Right renal pelvis (tissue), 4 donors: ENCODE measurements at places on chromosomes 4 and X.

- no peak for DNase-seq
These were observed 48.8 kb downstream of the SPOCK3 start for GRCh38 chr4:167185465-167185864.

- no peak for DNase-seq
These were observed 166.6 kb downstream of the LDB2 start for GRCh38 chr4:16731776-16732380.

GRCh38 chrX:74346088-74346487 is 42.1 kb downstream of the ZCCHC13 start:
- DNase-seq, result no peak

DNA sequence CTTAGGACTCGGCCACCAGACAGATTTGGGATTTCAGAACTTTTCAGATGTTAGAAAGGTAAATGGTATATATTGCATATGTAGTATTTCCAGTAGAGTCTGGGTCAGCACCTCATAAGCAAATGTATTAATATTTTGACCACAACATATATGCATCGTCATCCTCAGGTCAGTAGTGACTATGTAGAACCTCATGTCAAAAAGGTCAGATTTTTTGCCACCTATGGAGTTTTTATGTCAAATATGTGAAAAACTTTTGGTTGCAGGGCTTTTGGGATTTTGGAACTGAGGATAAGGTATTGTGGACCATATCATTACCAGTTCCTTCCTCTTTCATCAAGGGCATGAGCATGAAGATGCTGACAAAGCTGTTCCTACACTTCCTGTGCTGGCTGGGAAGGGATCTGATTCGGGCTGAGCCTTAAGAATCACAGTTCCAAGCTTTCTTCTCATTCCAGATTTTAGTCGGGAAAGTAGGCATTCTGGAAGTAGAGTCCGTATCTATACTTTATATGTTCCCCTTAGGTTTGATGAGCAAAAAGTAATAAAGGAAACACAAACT is 183.0 kb upstream of the PGRMC2 start:
- DNase-seq, result no peak

DNA sequence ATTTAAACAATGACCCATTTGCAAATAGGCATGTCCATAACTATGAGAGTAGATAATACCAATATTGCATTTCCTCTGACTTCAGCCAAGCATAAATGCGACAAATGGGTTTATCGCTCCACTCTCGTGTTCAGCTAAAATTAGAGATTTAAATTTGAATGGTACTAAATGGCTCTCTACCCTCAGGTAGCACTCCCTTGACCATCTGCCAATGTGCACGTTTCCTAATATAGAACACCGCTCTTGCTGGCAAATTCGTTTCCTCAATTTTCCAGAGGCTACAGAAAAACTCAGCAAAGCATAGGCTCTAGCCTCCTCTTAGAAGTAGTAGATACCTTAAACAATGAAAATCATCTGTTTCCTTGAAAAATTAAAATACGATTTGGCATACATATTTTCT is 251.6 kb downstream of the ADGRA3 start:
- no peak for DNase-seq

DNA sequence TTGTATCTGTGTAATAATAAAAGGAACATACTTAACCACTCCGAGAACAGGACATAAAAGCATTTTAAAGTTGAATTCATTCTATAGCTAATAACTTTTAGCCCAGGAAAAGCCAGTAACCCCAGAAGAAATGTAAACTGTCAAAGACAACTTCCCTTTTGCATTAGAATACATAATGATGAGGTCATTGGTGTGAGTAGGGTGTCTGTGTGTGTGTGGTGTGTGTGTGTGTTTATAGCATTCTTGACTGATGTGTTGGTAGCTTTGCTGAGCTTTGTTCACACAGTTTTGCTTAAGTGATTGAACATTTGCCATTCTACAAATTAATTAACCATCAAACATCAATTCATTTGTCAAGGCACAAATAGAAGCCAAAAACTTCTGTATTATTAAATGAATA is 559.6 kb downstream of the ARAP2 start:
- no peak for DNase-seq

DNA sequence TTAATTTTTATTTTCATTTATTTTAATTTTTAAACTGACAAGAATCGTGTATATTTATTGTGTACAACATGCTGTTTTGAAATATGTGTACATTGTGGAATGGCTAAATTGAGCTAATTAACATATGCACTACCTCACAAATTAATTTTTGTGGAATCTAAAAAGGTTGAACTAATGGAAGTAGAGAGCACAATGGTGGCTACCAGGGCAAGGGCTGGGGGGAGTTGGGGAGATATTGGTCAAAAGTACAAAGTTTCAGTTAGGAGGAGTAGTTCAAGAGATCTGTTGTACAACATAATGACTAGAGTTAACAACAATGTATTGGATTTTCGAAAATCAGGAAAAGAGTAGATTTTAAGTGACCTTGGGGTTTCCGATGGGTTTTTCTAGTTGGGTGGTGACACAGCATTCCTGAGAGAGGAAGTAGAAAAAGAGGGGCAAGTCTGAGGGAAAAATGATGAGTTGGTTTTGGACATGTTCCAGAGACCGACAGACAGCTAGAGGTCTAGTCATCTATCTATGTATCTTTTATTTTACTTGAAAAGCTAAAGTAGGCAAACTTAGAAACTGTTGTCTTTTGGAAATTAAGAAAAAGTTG is 23.2 kb downstream of the APOO start:
- DNase-seq, result no peak

GRCh38 chr4:132646186-132646585 is 502.9 kb upstream of the PCDH10 start:
- no peak for DNase-seq

DNA sequence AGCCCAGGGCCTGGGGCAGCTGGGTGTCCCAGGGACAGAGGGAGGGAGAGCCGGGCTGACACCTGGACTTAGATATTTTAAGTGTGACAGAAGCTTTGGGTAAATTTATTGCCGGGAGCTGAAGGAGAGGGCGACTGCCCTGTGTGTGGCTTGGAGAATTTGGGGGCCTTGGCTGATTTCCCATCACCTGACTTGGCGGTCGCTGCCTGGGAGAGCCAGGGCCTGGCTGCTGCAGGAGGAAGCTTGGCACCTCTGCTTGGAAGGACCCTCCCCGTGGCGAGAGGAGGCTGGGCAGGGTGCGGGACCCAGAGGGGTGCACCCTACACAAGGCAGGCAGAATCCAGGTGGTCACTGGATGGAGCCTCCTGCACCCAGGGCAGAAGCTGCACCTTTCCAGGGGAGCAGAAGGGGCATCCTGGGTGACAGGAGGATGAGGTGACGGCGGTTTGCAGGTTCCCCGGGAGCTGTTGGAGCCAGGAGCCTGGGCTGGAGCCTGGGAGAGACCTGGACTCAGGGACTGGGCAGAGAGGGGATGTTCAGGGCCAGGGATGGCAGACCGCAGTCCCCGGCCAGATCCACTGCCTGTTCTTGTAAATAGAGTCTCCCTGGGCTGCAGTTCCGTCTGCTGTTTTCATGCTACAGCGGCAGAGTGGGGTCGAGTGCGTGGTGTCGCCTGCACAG is 72.0 kb downstream of the RGS12 start:
- no peak for DNase-seq

- DNase-seq, result no peak
These were observed 67.9 kb downstream of the RBPJ start for GRCh38 chr4:26388671-26389070.

GRCh38 chr4:16085822-16086221 is 2.0 kb upstream of the PROM1 start:
- no peak for DNase-seq

DNA sequence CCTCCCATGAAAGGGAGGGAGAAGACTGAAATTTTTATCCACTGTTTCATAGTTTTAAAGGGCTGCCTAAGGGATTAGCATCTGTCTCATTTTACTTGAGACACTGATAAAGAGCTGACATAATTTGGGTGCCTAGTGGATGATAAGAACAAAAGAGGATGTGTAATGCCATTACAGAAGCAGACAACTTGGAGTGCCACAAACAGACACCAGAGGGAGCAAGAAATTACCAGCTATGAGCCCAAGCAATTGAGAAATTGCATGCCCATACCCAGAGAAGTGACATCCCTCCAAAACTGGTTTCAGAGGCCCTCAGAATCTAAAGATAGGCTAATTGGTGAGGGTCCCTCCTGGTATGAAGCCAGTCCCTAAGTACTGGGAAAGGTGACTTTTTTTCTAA is 38.5 kb upstream of the POU3F4 start:
- no peak for DNase-seq

DNA sequence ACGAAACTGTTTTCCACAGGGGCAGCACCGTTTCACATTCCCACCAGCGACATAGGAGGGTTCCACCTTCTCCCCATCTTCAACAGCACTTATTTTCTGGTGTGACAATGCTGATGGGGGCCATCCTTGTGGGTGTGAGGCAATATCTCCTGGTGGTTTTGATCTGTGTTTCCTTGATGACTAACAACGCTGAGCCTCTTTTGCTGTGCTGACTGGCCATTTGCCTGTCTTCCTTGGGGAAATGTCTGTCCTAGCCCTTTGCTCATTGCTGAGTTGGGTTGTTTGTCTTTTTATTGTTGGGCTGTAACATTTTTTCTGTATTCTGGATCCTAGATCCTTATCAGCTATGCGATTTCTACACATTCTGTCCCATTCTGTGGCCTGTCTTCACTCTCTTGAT is 33.7 kb downstream of the ATP2B3 start:
- no peak for DNase-seq

DNA sequence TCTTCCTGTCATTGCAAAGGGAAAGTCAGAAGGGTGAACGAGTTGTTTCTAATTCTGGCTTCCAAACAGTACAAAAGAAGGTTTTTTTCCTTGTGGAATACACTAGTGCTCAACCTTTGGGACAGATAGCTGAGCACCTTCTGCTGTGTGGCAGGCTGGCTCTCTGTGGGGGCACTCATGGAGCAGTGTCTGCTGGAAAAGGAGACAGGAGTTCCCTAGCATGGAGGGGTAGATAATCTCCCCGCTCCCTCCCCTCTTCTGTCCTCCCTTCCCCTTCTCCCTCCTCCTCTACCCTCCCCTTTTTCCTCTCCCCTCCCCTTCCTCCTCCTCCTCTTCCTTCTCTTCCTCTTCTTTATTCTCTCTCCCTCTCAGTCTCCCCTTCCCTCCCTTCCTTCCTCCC is 62.4 kb upstream of the MTM1 start:
- no peak for DNase-seq

DNA sequence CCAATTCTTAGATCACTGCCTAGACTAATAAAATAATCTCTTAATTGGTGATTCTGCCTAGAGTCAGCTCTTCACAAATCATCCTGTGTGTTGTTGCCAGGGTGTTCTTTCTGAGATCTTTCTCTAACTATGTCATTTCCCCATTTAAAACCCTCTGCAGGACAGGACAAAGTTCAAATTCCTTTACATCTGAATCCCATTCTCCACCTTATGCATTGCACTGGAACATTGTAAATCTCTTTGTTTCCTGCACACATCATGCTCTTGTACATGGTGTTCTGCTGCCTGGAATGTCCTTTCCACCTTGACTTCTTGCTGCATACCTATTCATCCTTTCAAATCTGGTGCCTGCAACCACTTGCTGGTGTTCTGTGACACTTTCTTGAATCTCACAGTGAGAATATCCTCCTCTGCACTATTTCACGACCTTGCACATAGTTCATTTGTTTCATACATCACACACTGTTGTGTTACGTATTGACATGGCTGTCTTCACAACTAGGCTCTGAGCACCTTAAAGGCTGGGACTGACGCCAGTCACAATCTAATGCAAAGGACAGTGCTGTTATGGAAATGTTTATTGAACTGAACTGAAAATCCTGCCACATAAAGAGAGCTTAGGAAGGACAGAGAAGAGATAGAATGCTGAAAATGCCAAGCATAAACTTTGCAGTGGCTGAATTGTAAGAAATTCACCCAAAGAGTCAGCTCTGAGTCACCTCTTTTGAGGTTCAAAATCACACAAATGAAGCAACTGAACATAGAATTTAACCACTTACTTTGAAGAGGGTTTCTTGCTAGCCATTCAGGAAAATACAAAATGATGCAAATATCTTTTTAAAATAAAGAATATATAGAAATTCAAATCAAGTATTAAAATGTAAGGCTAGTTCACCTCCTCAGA is 26.4 kb upstream of the SMIM14 start:
- DNase-seq, result no peak

DNA sequence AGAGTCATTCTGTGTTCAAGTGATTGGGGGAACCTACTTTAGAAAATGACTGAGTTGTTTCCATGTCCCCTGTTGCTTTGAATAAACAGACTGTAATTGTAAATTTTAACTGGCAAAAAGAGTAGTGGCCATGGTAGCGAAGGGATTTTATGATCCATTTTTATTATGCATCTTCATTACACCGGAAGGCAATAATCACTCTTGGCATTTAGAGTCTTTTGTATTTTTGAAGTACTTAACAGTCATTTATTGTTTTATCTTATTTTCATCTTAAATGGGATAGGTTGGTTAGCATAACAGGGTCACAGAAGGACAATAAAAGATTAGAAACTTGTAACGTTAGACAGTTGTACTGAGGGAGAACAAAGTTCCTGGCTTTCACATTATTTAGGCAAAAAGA is 11.0 kb upstream of the OTC start:
- DNase-seq, result no peak

DNA sequence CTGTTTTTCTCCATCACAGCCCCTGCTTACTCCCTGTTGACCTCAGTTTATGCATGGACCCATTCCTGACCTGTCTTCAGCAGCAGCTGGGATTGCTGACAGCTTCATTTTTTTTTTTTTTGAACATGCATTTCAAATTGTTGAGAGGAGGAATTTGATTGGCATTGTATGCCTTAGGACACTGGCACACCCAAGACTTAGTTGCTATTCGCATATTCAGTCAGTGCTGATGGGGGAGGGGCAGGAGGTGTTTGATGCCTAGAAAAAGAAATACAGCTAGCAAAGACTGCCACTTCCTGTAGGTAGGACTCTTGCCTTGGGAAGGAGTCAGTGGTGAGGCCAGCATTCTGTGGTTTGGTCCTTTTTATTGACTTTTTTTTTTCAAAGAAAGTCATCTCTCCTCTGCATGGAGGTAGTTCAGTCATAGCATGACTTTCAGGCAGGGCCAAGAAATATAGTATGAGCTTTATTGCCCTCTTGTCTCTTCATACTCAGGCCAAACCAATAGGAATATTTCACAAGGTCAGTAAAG is 33.6 kb upstream of the XK start:
- no peak for DNase-seq

GRCh38 chr4:98539299-98539698 is 119.1 kb downstream of the TSPAN5 start:
- no peak for DNase-seq
